Stimulated activated CD4-positive, alpha-beta T cell treated with anti-CD3 and anti-CD28 coated beads, Interleukin-15, amount 100 ng/mL, for 1 hour (primary cell): ENCODE measurements at places on chromosomes 7 and 10.

DNA sequence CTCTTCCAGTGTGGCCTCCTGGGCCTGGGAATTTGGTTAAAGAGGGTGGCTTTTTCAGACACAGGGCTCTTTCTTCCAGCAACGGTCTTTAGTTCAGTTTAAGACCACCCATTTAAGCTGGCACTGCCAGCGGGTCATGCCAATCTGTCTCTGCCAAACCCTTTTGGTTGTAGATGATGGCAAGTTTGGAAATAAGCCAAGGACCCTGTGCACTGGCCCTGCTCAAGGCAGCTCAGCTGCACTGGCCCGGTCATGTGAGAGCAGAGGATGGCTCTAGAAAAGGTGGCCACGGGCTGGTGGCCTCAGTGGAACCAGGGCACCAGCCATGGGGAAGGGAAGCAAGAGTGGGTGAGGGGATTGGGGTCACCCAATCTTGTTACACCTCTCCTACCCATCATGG lies 294.1 kb downstream of the GLRX3 start:
- DNase-seq = no peak

DNA sequence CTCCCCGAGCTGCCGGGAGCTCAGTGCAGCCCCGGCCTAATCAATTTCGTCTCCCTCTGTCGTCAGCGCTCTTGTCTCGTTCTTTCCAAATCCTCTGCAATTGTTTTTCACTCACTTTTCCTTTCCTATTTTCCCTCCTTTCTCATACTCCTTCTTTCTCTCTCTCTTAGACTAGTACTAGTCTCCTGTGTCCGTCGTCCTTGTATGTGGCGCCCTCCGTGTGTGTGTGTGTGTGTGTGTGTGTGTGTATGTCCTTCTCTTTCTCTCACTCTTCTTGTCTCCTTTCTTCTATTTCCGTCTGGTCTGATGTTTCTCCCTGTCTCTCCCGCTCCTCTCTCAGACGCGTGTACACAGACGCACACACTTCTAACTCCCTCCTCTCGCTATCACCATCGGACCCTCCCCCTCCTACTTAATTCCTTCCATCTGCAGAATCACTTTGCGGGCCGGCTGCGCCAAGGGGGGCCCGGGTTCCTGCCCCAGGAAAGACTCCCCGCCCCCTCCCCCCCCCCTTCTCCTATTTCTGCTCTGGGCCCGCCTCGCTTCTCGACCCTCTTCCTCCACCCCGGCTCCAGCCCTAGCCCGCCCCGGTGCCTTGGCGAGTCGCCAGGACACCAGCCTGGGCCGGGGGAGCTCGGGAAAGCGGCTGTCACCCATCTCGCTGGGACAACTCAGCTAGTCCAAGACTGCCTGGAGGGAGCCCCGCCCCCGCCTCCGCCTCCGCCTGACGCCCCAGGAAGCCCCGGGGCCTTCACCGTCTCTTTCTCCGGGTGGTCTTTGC lies 743 bp upstream of the ZCCHC24 start:
- DNase-seq = no peak

GRCh38 chr7:138072726-138073125 lies 3.5 kb upstream of the AKR1D1 start:
- no peak for DNase-seq

DNA sequence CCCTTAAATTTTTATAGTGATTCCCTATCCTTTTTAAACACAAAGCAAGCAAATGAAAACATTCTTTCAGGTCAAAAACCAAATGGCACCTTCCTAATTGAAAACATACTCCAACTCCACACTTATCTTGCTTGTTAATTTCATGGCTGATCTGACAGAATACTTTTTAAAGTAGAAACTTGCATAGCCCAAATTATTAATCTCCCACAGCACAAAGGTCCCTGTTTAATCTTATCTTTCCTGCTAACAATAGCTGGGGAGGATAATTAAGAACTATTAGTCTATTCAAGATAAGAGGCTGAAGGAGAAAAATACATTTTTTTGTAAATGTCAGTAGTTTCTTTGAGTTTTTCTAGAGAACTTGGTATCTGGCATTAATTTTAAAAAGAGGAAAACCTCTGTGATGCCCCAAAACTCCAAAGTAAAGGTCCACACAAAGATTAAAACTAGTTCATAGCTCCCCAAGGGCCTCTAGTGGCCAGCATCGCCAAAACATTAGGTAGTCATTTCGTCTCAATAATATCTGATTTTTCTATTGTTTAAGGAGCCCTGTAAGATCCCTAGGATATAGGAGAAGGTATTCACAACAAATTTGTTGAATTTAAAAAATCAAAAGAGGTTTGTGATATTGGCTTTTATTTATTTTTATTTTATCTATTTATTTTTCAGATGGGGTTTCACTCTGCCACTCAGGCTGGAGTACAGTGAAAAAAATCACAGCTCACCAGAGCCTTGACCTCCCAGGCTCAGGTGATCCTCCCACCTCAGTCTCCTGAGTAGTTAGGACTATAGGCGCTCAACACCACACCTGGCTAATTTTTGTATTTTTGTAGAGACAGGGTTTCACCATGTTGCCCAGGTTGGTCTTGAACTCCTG lies 14.7 kb downstream of the CDNF start:
- peak; percentile 8 for DNase-seq

DNA sequence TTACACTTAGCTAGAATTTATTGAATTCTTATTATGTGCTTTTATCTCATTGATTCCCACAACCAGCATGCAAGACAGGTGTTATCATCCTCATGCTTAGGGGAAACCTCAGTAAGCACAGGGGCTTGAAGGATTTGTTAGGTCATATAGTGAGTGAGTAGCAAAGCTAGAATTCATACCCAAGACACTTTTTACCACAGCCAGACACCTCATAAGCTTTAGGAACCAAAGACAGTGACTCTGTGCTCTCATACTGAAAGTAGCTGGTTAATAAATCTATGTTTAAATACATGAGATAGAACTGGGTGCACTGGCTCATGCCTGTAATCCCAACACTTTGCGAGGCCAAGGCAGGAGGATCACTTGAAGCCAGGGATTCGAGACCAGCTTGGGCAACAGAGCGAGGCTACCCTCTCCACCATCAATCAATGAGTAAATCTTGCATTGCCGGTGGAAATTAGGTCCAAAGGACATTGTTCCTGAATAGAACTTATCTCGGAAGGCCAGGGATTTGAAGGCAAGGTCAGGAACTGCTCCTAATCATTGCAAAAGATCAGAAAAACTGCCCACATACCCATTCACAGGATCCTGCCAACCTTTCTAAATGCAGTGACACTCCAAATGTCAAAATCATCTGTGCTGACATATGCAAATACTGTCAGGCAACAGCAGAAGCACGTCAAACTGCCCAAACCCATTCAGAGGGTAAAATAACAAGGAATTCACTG lies 523.5 kb downstream of the PARD3 start:
- no peak for DNase-seq

DNA sequence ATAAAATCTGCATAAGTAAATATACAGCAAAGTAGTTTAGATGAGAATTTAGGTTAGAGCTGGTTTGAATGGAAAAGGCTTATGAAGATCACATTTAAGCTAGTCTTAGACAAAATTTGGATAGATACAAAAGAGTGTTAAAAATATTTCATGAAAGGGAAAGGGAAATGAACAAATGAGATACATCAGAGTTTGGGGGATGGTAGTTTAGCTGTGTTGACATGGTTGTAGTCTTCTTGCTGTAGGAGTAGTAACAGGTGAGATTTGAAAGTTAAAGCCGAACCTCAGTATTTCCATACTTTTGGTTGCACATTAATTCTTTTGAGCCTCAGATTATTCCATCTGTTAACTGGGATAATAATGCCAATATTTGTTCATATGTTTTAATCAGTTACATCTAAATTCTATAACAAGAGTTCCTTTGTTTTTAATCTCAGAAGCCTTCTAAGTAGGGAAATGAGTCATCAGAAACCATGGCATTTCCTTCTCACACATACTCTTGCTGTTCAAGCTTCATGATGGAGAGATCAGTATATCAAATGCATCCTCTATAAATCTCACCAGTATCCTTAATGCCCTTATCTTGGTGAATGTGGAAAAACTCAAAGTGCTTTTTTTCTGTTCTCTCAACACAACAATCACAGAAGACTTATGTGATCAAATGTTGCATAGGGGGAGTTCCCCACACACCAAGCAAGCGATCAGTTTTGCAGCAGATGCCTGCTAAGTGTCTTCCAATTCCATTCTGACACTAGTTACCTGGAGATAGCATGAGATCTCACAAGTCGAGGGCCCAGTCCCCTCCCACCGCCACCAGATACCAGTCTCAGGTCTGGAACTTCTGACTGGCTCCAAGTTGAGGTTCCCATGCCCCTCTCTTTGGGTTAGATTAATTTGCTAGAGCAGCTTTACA lies 84.7 kb downstream of the MAPK8 start:
- DNase-seq = no peak

DNA sequence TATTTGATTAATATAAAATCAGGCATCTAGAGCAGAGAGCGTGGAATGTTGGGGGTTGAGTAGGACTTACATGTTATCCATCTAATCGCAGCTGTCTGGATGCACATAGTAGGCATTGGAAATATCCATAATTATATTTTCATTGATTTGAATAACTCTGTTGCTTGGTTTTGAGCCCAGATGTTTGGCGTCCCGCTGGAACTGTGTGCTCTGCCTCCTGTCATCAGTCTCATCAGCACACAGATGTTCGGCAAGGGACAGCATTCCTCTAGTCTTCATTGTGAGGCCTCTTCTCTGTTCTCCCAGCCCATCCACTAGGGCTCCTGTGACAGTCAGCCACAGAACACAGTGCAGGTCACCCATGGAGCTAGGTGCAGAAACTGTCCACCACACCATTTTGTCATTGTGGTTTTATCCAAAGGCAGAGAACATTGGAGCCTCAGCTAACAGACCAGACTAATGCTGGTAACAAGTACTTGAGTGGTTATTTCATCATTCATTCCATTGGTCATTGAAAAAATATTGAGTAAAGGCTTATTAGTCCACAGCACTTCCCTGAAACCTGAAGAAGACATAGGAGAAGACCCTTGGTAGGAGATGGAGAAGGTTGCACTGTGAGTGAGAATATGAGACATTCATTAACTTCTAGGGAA lies 927.4 kb downstream of the LRMDA start:
- DNase-seq = no peak

GRCh38 chr7:92739091-92739490 lies 97.3 kb downstream of the CDK6 start:
- no peak for DNase-seq

DNA sequence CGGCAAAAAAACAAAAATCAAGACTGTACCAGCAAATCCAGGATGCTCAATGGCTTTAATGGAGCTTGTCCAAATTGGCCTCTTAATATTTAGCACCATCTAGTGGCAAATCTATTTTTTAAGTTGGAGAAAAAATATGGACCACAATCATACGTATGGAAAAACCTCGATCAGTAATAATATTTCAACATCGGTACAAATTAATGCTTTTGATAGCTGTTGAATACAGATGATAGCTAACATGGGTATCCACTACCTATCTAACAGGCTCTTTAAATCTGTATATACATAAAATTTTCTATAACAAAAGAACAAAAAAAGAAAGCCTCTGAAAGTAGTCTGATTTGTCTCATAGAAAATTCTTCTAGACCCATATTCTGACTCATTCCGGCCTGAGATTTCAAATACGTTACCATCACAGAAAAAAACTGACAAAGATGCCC lies 29.2 kb downstream of the COA1 start:
- no peak for DNase-seq
